ENCODE measurements at places on chromosomes 1 and 21.

DNA sequence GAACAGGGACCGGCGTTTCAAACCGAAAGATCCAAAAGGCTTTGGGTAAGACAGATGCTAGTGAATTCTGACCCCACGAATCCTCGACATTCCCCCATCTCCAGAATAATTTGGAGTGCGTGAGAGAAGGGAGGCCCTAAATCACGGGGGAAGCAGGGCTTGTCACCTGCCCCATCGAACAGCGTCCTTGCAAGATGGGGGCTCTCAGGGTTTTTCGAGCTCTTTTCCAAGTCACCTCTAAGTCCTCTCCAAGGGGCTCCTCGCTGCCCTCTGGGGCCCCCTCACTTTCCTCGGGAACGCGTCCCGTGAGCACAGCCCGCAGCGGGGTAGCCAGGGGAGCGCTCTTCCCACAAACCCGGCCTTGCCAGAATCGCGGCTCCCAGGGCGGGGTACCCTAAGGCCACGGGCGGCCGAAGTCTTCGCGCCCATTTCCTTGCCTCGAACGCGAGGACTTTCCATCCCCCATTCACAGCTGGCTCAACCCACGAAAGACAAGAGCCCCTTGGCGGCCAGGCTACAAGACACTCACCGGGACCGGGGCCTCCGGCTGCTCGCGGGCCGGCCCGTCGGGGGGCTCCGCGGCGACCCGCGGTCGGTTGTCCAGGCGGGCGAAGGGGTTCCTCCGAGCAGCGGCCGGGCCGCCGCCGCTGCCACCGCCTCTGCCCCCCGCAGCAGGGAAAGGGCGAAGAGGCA lies 546 bp downstream of the DONSON start:
- DNase-seq, result peak; percentile 13

DNA sequence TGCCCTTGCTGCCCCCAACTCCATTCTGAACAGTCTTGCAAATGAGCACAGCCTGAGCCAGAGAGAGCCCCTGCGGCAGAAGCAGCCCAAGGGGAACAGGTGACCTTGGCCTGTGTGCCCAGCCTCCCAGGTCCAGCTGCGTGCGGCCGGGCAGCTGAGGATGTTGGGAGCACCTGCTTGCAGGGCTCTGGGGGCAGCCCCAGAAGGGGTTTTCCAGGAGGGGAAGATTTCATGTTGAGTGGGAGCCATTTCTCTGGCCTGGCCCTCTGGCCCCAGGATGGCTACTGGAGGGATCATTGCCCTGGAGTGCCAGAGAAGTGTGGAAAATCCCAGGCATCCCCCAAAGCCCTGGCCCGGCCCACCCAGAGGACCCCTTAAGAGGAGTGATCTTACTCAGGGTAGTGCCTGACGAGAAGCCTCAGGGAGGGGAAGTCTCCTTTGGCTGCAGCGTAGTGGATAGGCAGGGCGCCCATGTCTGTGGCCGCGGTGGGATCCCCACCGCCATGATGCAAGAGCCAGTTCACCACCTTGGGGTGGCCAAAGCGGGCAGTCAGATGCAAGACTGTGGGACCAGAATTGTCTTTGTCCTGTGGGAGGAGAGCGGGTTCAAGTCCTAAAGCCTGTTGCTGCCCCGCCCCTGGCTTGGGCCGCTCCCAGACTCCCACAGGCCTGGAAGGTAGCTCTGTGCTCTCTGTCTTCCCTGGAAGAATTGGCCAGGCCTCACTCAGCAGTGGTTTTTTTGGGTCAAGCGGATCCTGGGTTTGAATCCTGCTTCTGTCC lies 20.6 kb upstream of the RNU1-4 start:
- DNase-seq, result no peak

DNA sequence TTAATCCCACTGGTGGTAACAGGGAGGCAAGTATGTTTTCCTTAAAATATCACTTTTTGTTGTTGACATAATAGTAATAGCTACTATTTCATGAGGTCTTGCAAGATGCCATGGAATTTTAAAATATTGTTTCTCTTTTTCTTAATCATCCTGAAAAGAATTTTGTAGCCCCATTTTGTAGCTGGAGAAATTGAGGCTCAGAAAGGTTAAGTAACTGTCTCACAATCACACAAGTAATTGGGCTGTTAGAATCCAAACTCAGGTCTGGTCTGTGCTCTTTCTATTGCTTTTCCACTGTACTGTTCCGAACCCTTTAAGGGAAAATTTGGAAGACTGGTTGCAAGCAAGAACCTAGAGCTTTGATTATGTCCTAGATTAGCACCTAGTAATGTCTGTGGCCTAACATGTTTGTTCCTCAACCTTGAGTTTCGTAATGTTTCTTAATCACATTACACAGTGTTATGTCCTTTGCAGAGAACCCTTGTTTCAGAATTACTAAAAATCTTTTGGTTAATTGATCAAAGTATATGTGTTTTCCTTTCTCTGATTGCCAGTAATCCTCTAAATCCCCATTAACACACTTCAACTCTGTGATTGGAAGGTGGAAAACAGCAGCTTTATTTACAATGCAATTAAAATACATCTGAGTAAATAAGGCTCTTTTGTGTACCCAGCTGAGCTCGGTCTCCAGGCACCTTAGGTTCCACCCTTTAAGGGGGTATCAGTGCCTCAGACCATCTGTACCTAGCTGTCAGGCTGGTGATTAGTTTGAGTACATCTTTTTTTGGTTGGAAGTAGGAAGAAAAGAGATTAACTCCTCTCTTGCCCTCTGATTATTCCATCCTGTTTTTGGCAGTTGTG lies 10.4 kb downstream of the LRRC42 start:
- DNase-seq, result no peak

- DNase-seq, result peak; percentile 73
Measured at GRCh38 chr1:92961131-92961895, at the start of gene DIPK1A. Gene DIPK1A (minus strand): TSS chr1:92961462. CDS start chr1:92961429, 33 bp downstream.

DNA sequence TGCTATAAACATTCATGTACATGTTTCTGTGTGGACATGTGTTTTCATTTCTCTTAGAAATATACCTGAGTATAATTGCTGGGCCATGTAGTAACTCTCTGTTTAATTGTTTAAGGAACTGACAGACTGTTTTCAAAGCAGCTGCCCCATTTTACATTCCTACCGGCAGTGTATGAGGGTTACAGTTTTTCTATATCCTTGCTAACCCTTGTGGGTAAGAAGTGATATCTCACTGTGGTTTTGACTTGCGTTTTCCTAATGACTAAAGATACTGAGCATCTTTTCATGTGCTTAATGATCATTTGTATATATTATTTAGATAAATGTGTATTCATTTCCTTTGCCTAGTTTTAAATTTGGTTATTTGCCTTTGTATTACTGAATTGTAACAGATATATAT lies 81.7 kb downstream of the DNM3 start:
- DNase-seq, result no peak

GRCh38 chr1:39466413-39467107 lies 24.9 kb upstream of the BMP8A start:
- DNase-seq, result no peak

DNA sequence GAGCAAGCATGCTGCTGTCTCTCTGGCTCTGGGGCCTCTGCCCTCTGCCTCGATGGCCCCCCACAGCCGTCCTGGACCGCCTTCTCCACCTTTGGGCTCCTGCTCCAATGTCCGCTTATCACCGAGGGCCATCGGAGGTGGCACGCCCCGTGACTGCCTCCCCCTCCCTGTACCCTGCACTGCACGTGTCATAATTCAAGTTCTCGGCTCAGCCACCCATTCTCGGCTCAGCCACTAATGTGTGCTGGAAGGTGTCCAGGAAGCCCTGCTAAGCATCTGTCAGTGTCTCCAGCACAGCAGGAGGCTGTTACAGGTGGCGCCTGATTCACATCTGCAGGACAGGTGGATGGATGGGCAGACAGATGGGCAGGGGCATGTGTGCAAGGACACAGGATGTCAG lies 45.5 kb downstream of the TP73 start:
- DNase-seq, result no peak

DNA sequence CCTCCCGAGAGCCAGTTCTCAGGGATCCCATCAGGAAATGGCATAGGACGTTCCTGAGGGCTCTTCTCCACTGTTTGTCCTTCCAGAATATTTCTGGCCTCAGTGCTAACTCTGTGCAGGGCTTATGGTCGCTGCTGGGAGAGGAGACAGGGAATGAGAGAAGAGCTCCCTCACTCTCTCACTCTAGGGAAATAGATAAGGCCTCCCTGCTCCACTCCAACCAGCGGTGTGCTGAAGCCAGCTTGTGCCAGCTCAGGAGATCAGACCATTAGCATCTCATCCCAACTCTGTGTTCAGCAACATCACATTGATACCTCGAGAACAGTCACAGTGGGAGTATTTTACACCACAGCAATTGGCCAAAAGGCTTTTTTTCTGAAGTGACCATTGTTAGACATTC lies 49.2 kb upstream of the ZC3H12A start:
- no peak for DNase-seq

DNA sequence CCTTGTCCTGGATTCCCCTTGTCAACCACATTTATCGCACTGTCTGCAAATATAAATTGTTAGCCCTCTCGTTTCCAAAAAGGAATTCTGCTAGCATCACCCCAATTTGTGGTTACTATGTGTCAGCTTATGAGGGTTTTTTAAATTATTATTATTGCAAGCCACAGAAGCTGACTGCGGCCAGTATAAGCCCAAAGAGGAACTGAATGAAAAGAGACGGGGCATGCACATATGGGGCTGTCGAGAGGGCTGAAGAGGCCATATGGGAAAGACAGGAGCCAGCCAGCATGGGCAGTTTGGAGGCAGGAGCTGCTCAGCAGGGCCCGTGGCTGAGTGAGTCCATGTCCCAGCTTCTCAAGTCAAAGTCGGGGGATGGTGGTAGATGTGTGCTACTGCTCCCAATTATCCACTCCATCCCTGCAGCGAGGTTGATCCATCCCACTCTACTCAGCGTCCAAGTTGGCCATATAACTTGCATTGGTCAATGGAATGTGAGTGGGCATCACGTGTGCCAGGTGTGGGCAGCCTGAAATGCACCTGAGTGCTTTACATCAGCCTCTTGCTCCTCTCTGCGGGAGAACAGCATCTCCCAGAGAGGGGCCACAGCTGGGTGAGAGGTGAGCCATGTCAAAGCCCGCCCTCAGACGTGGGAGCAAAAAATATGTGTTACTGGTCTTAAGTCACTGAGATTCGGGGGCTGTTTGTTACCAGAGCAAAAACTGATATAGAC lies 37.6 kb upstream of the LDLRAP1 start:
- no peak for DNase-seq

GRCh38 chr1:188070848-188071247 lies 1242.1 kb downstream of the PLA2G4A start:
- no peak for DNase-seq

DNA sequence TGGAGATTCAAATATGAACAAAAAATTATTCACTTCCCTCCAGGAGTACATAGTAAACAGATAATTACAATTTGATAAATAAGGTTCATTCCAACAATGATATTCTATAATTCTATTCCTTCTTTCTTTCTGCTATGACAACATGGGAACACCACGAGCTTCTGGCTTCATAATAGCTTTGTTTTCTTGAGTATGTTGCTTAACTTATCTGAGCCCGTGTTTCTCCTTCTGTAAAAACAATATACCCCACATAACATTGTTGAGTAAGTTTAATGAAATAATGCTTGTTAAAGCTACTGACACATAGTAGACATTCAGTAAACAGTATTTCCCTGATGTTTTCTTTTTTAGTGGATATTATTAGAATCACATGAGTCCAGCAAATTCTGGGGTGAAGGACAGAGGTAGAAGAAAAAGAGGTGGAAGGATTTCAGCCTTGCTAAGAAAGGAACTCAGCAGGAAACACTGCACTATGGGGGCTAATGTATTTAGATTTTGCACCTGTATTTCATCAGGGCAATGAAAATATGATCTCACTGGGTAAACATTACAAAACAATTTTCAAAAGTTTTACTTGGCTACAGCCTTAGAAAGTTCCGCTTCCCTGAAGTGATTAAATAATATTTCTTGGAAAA lies 430.8 kb upstream of the C1orf87 start:
- no peak for DNase-seq

- DNase-seq, result no peak
Measured at GRCh38 chr1:38132681-38133080, 86.1 kb upstream of the POU3F1 start.

- DNase-seq, result no peak
Measured at GRCh38 chr1:147072482-147073432, 99.5 kb downstream of the PRKAB2 start.

Measured in CD4-positive, alpha-beta T cell treated with Interleukin-4 for 4 hours (primary cell).